A549 treated with GW870086 at 1 μM for 4 hours (cell line): ENCODE measurements at places on chromosomes 4 and X. TPM values are rescaled to one million over a fixed set of nuclear protein-coding genes. Genes with fewer than 3 reads are reported as not detected.

RNF150 gene
- total RNA-seq, result 0.13 to 0.42 TPM (median 0.30 TPM) in 5 replicates

TDO2 gene
- 0.38 to 1.2 TPM (median 0.60 TPM) in 5 replicates for total RNA-seq

CXorf65 gene
- total RNA-seq, result not detected in 5 replicates

CCNB3 gene
- total RNA-seq, result 0.23 to 1.3 TPM (median 0.56 TPM) in 5 replicates

CPZ gene
- 0.17 to 0.25 TPM (median 0.20 TPM) in 4 of 5 replicates, not detected in the other for total RNA-seq

SMIM31 gene
- total RNA-seq, result 0.31 TPM in 1 of 5 replicates, not detected in the others

GPR50 gene
- 0.14 to 0.37 TPM (median 0.14 TPM) in 5 replicates for total RNA-seq

CSAG1 gene
- 0.17 to 0.45 TPM (median 0.26 TPM) in 4 of 5 replicates, not detected in the other for total RNA-seq
